ENCODE measurements at places on chromosomes 11 and 22.
A peak's percentile ranks its signal among the peaks of the same experiment; 100 is the strongest.

GRCh38 chr22:49300241-49300640 is 527.4 kb downstream of the BRD1 start:
- DNase-seq: no peak

DNA sequence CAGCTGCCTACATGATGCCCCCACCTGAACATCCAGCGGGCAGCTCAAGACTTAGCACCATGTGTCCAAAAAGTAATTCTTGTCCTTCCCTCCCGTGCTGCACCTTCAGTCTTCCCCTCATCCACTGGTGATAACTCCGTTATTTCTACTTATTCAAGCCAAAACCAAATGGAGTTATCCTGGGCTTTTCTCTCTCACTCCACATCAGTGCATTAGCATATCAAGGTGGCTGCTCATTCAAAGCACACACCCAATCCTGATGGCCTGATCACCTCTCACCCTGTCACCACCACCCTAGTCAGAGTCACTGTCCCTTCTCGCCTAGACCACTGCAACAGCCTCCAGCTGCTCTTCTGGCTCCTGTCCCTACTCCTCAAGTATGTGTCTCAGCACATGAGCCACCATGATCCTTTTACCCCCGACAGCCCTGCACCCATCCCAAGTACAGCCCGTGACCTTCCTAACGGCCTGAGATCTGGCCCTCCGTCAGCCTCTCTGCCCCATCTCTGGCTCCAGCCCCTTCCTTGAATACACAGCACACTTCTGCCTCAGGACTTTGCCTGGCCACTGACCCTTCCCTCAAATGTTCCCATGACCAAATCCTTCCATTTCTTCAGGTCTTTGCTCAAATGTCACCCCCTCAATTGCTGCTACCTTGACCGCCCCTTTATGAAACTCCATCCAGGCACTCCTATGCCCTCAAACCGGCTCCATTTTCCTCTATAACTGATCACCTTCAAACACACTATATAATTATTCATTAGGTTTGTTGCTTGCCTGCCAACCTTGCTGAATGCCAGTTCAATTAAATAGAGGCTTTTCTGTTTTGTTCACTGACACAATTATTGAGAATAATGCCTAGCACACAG is 19.7 kb upstream of the SLC25A1 start:
- no peak for DNase-seq

GRCh38 chr11:79159657-79160450 is 281.0 kb downstream of the TENM4 start:
- DNase-seq: no peak

- DNase-seq: no peak
These were observed 11.0 kb downstream of the HTR3A start for GRCh38 chr11:113985906-113986305.

GRCh38 chr11:35558513-35558912 is 33.1 kb upstream of the PAMR1 start:
- no peak for DNase-seq

- no peak for DNase-seq
These were observed 6.9 kb downstream of the FAM168A start for GRCh38 chr11:73590991-73591390.

- peak; percentile 32 for DNase-seq
These were observed 2.0 kb upstream of the CCDC73 start for GRCh38 chr11:32796425-32796824.

GRCh38 chr22:45291061-45291930 is 6.5 kb downstream of the UPK3A start:
- no peak for DNase-seq

DNA sequence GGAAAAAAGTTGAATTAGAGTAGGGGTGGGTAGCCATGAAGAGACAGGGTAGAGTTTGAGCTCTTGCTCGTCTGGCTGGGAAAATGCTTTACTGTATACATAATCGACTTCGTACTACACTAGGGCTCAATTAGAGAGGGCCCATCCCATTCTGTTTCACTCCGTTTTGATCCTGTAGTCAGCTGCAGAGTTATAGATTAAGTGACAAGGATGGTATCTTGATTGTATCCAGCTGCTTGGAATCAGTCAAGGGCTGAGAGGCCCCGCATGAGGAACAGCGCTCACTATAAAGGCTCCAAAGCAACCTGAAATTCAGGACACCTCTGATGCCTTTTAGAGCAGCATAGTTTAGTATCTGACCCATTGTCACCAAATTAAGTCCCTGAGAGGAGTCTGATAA is 81.6 kb downstream of the ALX4 start:
- no peak for DNase-seq

DNA sequence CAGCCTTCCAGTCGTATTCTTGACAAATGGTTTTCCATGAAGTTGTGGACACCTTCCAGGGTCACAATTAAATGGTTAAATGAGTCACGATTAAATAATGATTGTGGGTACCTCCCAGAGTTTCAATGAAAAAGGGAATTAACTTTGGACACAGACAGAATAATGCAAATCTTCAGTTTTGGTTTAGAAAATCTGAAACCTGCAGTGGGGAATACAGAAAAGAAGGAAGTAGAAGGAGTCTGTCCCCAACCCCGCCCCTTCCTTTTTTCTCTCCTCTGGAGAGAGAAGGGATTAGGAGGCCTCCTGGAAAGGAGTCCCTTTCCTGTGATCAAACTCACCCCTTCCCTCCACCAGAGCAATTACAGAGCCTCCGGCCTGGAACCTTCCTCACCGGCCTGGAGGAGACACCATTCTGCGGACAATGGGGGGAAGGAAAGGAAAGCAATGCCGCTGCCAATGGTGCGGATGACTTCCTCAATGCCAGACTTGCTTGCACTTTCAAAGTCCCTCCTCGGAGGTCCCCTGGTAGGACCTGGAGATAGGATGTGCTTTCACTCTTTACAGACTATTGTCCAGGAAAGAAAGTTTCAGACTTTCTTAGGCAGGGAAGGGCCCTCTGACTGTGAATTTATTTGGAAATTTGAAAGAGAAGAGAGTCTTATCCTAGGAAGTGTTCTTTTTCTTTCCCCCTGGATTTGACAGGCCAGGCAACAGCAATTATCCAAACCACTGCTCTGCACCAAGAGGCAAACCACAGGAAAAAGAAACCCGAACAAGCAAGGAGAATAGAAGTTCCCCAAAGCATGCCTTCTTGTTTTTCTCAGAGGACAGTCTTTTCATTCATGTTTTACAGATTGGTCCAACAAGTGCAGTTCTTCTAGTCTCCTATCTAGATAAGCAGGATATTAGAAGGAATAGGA is 86.8 kb downstream of the PTPRJ start:
- DNase-seq: no peak

GRCh38 chr11:118152020-118152551 is 537 bp downstream of the SCN4B start:
- DNase-seq: no peak

DNA sequence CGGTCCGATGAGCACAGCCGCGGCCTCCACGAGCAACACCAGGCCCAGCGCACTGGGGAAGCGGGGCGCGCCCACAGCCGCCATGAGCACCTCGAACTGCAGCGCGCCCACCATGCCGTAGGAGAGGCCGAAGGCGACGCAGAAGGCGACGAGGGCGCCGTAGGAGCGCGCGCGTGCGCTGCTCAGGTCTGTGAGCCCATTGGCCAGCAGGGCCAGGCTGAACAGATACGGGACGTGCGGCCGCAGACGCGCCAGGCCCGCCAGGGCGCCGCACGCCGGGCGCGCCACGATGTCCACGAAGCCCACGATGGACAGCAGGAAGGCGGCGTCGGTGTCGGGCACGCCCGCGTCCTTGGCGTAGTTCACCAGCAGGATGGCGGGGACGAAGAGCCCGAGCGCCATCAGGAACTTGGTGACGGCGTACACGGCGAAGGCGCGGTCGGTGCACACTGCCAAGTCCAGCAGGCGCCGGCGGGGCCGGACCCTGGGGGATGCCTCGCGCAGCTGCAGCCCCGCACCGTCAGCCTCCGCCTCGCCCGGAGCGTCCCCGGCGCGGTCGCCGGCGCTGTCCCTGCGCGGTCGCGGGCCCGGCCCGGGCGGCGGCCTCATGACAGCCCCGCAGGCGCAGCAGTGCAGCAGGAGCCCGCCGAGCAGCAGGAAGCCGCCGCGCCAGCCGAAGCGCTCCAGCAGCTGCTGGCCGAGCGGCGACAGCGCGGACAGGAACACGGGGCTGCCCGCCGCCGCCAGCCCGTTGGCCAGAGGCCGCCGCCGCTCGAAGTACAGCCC is 2.9 kb downstream of the SLC16A8 start:
- DNase-seq: no peak

DNA sequence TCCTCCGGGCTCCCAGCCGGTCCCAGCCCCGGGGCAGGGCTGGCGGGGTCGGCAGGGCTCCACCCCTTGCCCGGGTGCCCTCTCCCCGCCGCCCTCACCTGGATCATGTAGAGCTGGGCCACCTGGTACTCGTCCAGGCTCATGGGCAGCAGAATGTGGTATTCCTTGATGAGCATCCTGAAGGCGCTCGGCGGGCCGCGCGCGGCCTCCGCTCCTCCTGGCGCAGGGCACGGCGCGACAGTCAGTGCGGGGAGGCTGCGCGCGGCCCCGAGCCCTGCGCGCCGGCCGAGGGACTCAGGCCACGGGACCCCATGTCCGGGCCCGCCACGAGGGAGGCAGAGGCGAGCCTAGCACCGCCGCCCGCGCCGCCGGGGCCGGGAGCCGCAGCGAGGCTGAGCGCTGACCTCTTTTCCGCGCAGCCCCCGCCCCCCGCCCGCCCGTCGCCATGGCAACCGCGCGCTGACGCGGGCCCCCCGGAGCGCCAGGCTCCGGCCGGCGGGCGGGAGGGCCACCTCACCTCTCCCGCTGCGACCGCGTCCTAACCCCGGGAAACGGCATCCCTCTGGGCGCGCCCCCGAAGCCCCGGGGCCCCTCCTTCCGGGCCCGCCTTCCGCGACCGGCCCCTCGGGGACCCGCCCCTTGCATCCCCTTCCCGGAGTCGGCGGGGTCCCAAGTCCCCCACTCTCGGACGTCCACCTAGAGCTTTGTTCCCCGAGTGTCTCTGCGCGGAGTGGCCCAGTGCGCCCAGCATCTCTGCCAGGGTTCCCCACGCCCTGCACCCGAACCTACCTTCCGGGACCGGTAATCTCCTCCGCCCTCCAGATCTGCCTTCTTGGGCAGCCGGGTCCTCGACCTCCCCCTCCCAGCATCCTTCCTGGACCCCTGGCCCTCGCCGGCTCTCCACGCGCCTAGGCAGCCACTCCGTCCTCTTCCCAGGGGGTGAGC is 886 bp downstream of the PITPNM1 start:
- no peak for DNase-seq

DNA sequence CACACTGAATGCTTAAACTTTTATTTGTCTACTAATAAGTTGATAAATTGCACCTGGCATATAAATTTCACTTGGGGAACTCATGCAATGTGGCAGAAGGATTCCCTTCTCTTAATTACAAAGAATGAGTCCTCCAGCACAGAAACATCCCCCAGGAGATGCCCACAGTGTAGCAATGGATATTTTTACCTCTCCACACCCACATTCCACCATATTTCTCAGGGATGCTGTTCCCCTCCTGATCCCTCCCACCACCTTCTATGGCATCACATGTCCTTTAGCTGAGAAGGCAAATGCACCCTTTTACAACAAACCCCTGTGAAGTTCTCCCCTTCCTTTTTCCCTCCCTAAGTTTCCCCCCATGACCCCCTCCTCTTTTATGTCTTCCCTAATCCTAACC is 56.1 kb upstream of the UBASH3B start:
- DNase-seq: no peak

DNA sequence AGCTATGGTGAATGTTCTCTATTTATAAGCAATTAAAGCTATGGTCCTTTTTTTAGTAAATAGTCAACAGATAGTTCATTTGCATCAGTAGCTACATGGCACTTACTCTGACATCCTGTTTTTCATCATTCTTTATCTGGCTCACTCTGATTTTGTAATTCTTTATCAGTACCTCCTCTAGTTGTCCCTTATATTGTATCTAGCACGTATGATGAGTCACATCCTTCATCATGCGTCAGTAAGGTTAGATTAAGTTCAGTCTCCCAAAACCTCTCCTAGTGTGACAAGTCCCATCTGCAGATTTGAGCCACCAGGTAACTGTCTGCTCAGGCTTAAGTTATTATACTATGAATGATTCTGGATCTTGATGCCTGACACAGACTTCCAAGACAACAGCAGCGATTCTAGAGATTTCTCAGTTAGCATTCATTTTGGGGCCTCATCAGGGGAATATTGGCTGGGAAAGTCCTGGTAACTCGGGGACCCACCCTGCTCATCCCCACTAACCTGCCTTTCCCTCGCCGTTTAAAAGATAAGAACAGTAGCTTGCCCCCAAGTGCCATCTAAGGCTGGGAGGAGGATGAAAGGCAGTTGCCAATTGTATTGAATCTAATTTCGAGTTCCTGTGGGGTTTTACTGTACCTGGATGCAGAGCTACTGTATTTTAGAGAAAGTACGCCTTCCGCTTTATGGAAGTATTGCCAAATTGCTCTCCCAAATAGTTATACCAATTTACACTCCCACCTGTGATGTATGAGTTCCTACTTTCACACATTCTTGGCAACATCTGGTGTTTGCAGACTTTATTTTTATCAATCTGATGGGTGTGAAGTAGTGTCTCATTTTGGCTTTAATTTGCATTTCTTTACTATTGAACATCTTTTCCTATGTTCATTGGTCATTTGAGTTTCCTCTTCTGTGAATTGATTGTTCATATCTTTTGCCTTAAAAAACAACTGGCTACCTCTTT is 55.9 kb downstream of the ZC3H12C start:
- DNase-seq: peak; percentile 85

DNA sequence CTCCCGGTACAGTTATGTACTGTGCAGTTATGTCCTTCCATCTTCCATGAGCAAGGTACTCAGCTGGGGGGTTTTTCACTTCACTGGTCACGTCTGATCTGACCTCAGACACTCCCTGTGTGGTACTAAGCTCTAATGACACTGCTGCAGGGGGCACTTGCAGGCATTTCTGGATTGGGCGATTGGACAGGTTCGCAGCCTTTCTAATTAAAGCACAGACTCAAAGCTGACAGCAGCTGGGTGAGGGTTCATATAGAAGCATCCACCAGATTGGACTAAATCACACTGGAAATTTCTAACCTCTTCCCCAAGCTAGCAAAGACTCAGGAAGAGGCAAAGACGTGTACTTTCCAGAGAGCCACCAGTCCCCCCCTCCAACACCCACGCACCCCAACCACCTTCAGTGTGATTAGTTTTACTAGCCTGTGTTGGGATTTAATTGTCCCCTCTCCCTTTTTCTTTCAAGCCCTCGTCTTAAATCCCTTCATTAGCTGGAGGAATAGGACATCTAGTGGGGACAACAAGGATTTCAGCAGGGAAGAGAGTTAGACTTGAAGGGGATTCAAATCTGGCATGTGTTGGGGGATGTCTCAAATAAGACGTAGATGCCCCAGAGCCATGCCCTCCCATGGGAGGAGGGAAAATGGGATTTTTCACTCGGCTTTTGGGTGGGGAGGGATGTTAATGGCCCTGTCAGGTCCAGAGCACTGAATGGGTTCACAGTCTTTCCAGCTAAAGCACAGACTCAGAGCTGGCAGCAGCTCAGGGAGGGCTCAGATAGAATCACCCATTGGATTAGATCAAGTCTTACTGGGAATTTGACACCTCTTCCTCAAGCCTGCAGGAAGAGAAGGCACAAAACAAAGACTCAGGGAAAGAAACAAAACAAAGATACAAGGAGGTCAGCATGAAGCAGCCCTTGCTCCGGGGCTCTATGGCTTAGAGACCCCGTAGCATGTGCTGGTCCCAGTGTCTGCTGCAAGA is 10.9 kb downstream of the INS start:
- DNase-seq: no peak

- no peak for DNase-seq
These were observed at the start of gene KCNC1 for GRCh38 chr11:17734418-17734911. Gene KCNC1, plus strand, starts transcription at chr11:17734781. Its CDS starts 1,222 bp downstream, at chr11:17736003.
